ENCODE measurements at places on chromosomes 16 and 17. TPM values are rescaled to one million over a fixed set of nuclear protein-coding genes. Genes with fewer than 3 reads are reported as not detected.
A peak's percentile ranks its signal among the peaks of the same experiment; 100 is the strongest.

DNA sequence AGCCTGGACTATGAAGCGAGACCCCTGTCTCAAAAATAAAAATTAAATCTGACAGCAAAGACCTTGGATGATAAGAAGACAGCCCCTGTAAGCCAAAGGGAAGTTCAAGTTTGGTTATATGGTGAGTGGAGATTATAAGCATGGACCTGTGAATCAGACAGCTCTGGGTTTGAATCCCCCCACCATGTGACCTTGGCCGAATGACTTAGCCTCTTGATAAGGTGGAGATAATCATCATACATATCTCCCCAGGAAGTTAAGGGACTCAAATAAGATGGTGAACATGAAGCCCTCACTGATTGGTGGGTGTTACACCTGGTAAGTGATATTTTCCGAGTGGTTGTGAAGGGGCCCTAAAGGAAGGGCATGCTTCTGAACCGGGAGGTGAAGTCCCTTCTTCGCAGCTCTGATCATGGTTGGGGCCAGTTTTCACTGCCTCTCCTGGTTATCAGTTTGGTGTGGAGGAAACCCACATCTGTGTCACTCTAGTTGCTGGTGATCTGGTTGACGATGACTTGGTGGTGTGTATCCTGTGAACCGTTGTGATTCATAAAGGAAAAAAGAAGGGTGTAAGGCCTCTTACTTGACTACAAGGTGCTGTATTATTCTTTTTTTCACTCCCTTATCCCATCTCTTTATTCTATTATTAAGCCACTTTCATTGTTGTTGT lies 61.7 kb upstream of the CLEC18A start:
- no peak for DNase-seq

DNA sequence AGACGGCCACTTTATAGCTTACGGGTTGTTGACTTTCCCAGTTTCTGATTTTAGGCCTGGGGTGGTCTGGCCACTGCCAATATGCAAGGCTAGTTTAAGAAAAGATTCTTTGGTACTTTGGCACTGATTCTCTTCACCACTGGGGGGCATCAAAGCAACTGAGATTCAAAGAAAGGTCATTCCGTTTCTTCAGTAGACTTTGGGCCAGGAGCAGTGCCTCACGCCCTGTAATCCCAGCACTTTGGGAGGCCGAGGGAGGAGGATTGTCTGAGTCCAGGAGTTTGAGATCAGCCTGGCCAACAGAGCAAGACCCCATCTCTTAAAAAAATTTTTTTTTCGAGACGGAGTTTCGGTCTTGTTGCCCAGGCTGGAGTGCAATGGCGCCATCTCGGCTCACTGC lies 53.0 kb downstream of the RPA1 start:
- peak; percentile 34 for DNase-seq

GRCh38 chr17:9104370-9105041 lies 83.2 kb downstream of the NTN1 start:
- no peak for DNase-seq

DNA sequence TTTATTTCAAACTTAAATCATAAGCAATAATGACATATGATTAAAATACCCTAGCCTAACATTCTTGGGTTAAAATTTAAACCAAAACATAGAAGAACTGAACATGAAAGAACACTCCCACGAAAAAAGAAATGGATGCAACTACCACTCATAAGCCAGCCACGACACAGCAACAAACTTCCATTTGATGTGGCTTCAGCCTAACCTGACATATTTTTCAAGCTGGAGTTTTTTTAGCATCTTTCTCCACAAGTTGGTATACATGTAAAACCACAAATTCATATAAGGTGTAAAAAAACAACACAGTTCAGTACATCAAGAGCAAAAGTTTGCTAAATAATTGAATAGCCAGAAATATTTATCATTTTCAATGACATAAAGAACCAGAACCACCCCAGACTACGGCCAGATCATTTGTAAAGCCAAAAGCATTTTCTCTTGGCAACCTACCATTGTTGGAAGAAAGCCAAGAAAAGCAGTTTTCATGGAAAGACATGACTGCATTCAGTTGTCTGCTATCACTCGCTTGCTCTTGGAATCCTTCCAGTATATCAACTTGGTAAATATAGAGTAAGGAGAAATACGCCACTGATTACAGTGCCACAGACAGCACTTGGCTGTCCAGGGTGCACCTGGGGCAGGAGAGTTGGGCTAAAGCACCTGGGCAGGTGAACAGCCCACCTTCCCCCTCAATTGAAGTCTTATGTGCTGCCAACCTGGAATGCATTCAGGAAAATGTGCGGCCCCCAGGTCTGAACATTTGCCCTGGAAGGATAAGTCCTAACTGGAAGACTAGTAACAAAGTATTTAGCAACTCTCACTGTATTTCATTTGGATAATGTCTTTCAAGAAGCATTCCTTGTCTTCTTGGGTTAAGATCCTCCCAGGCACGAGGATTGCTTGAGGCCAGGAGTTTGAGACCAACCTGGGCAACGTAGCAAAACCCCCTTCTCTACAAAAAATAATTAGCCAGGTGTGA lies 60.5 kb downstream of the CREBBP start:
- no peak for DNase-seq

DNA sequence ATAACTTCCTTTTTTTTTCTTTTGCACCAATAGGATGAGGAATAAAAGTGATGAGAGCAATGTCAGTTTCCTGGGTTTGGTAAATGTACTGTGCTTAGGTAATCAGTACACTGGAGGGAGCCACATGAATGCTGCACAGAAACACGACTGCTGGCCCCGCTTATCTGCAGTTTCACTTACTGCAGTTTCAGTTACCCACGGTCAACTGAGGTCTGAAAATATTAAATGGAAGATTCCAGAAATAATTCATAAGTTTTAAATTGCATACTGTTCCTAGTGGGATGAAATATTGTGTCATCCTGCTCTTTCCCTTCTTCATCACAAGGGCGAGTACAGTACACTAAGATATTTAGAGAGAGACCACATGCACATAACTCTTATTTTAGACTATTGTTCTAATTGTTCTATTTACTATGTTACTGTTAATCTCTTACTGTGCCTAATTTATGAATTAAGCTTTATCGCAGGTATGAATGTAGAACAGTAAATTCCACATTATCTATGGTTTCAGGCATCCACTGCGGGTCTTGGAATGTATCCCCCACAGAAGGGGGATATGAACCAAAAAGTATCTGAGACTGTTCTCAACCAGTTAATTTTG lies 6.4 kb upstream of the LGALS3BP start:
- no peak for DNase-seq

- no peak for DNase-seq
These were observed 46.6 kb upstream of the ERN1 start for GRCh38 chr17:64176556-64176955.

- DNase-seq = no peak
These were observed 29.7 kb downstream of the DUSP14 start for GRCh38 chr17:37519251-37519985.

DNA sequence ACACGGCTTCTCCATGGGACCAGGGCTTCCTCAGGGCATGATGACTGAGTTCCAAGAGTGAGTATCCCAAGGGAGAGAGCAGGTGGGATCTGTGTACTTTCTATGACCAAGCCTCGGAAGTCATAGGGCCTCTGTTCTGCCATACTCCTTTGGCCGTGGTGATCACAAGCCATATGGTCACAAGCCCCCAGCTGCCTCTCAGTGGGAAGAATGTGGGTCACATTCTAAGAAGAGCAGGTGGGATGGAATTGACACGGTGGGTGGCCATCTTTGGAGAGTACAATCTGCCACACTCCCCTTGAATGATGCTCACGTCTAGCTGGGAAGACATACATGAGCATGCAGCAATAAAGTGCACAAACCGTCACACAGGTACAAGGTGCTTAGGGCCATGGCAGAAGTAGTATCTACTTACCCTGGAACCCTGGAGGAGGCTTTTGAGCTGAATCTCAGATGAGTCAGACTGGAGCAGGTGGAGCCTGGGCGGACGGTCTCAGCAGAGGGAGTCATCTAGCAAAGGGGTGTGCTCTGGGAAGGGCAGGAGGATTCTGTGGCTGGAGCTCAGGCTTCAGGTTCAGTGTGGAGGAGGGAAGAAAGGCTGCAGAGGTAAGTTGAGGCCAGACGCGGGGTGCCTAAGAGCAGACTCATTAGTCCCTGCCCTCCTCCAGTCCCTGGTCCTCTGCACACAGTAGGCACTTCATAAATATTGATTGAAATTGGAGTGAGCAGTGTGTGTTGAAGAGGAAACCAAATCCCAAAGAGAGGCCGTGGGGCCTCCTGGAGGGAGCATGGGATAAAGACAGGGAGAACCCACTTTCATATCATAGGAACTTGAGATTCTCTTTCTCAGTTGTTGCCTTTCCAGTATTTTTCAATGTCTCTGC lies 26.6 kb downstream of the GOSR2 start:
- DNase-seq = no peak

GRCh38 chr16:85686912-85687591 lies 1.7 kb downstream of the GINS2 start:
- no peak for DNase-seq

DNA sequence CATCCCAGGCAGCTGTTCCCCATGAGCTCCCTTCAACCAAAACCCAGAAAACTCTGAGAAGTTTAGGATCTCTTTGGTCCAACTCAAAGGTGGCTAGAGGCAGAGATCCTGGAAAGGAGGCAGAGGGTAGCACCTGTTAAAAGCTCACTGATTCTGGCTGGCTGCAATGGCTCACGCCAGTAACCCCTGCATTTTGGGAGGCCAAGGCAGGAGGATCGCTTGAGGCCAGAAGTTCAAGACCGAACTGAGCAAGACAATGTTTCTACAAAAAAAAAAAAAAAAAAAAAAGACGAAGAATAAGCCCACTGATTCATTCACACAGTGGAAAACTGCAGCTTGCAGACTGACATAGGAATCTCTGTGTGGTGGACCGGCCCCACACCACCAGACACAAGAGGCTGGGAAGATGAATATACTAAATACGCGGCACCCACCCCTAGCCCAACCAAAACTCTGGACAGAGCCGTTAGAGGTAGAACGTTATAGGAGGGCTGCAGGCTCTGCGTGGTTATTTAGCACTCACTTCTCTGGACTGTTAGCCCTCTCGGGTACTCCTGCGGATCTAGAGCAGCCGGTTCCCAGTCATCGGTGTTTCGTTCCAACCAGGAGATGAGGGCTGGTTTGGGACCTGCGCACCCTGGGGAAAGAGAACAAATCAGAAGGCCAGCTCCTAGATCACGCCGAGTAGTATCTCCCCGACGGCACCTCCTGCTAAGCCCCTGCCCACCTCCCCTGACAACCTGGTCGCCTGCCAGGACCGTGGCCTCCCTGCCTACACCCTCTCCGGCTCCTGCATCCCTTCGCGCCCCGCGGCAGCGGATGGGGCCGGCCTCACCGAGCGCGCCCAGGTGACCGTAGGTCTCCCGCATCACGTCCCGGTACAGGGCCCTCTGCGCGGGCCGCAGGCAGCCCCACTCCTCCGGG lies 925 bp downstream of the ZNF689 start:
- no peak for DNase-seq

DNA sequence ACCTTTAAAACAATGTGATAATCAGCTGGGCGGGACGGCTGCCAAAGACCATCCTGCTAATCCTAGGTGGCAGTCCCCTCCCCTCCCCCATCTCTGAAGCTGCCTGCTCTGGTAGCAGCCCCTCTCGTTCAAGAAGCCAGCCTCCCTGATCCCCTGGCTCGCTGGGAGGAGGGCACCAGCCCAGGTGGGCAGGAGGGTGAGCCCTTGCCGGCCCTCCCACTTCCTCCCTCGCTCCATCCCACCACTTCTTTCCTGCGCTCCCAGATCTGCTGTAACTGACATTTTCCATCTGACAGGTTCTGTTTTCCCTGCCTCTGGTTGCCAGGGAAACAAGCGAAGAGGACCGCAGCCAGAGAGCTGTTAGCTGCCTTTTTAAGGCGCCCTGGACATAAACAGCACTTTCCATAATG lies 155.7 kb upstream of the TNRC6C start:
- peak; percentile 34 for DNase-seq

DNA sequence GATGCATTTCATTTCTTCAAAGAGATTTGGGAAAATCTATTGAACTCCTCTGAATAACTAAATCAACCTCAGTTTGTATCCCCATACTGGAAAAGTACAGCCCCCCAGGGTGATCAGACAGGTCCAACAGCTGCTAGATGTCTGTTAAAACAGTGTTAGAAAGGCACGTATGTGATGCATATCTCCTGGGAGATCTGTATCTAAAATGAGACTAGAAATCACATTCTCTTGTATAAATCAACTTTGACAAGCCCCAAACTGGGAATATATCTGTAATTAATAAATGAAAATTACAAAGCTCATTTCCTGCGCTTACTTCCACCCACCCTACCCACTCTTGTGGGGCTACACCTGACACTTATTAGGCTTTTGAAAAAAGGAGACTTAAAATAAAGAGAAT lies 3.8 kb upstream of the KIF2B start:
- DNase-seq = no peak

DNA sequence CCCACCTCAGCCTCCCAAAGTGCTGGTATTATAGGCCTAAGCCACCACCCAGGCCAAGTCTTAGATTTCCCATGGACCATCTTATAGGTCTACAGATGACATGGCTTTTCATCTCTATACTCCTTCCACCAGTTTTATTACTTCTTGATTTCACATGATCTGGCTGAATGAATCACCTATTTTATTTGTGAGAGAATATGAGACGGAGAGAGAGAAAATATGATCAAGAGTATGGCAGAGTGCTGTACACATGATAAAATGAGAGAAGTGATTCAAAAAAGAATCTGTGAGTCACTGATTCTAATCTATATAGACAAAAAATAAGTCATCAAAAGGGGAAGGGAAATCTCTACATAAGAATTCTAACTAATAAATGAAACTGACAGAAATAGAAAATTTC lies 13.7 kb downstream of the ACSM1 start:
- DNase-seq = no peak

DNA sequence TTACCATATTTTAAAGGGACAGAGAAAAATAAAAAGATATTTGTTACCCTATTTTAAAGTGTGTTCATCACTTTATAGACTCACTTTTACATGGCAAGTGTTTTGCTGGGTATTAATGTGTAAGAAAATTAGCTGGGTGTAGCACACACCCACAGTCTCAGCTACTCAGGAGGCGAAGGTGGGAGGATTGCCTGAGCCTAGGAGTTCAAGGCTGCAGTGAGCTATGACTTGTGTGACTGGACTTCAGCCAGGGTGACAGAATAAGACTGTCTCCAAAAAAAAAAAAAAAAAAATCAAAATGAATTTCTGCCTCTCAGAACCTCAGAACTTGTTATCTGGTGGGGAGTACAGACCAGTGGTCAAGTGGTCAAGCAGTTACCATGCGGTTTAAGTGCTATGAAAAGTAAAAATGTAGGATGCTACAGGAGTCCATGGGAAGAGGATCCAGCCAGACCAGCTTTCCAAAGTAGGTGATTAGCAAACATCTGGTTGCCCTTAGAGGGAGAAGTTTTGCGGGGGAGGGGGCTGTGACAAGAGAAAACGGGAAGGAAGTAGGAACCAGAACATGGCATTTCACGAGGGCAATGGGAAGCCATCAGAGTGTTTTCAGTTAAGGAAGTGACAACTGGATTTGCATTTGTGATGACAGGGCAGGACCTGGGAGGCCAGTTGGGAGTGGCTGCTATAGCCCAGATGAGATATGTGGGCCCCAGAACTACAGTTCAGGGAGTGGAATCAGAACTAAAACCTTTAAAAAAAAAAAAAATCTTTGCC lies 13.9 kb downstream of the CNEP1R1 start:
- no peak for DNase-seq

- peak; percentile 34 for DNase-seq
These were observed 19.7 kb upstream of the RCVRN start for GRCh38 chr17:9924735-9925191.

- DNase-seq = no peak
These were observed 76.1 kb downstream of the FTO start for GRCh38 chr16:53780051-53780450.

- peak; percentile 5 for DNase-seq
These were observed 9.4 kb upstream of the ATP2A3 start for GRCh38 chr17:3973495-3974137.

ABCC6 gene
- total RNA-seq = 0.36 TPM

CD300LB gene
- total RNA-seq = not detected

CRHR1 gene
- total RNA-seq = not detected

CASKIN2 gene
- total RNA-seq = 47.8 TPM

SLFN12L gene
- not detected for total RNA-seq
